ENCODE measurements at places on chromosomes 12 and 14.

GRCh38 chr12:88570103-88570502, 10.2 kb downstream of the KITLG start:
- peak; percentile 67 for DNase-seq

GRCh38 chr14:62604524-62604923, 440.7 kb downstream of the KCNH5 start:
- DNase-seq, result no peak

DNA sequence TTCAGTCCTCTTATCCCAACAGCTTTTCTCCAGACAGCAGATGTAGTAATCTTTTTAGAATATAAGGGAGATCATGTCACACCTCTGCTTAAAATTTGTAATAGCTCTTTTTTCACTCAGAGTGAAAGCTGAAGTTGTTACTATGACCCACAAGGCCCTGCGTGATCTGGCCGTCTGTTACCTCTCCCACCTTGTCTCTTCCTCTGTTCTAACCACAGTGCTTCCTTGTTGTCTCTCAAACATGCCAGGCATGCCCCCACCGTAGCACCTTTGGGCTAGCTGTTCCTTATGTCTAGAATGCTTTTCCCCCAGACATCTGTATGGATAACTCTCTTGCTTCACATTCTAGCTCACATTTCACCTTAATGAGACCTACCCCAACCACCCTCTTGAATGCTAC, 6.5 kb downstream of the NECAP1 start:
- no peak for DNase-seq

- peak; percentile 37 for DNase-seq
These were observed 95.6 kb upstream of the DNM1L start for GRCh38 chr12:32583534-32583933.

- DNase-seq, result no peak
These were observed 39.1 kb upstream of the ESRRB start for GRCh38 chr14:76336876-76337275.

GRCh38 chr12:52280796-52281560, 6.5 kb downstream of the KRT86 start:
- DNase-seq, result peak; percentile 94

DNA sequence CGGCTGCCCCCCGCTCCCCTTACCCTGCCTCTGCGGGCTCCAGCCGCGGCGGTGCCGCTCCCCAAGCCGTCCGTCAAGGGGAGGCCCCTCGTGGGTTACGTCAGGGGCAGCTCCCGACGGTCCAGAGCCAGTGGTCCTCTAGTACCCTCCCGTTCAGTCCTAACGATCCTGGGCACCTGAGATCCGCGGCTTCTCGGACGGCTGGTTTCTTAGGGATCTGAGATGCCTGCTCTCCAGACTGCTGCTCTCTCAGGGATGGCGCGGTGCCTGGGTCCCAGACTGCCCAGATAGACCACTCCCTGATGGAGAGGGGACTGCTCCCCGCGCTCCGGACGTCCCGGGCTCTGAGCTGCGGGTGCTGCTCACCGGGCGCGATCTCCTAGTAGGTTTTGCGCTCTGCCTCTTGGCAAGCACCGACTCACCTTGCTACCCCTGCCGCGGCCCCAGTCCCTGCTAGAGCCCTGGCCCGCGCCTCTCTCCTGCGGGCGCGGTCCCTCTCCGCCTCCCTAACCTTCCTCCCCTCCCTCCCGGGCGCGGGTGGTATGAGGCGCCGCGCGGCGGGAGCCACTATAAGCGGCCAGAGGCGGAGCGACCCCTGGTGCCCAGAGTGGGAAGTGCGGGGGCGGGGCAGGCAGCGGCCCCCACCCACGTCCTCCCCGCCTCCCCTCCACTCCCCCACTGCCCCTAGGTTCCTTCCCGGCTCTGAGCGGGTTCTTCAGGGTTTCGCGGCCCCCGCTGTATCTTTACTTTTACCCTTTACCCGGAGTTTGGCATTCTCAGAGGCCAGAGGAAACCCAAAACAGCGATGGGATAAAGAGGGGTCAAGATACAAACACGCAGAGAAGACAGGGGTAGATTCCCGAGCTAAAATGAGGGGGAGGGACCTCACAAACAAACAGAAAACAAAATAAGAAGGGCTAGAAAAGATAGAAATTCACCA, at the start of gene C1QL4:
Gene C1QL4 (minus strand): TSS at position 544 of the 940 bp plus-strand sequence. CDS start 711 bp downstream, outside the sequence.
- no peak for DNase-seq

Data from renal cortical epithelial cell (primary cell).